ENCODE measurements at places on chromosomes 3 and 15.
A peak's percentile ranks its signal among the peaks of the same experiment; 100 is the strongest.

GRCh38 chr3:73480187-73480672 lies 144.5 kb downstream of the PDZRN3 start:
- no peak for DNase-seq

- no peak for DNase-seq
These were observed 65.3 kb downstream of the BLM start for GRCh38 chr15:90782442-90782841.

DNA sequence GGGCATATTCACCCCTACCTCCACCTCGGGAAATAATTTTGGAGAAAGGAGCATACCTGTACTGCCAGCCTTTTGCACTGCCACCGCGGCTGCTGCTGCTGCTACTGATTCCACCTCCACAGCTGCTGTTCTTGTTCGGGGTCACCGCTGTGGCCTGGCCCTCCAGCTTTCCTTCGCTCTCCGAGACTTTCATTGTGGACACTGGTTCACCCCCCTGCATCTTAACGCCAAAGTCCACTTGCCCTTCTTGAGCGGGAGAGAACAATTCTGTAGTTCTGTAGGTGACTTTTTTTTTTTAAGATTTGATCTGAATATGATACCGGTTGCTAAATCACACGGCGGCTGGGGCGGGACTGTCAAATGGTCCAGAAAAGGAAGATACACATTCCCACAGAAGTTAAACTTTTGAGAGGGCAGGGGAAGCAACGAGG lies 701 bp downstream of the OSBPL11 start:
- DNase-seq = peak; percentile 45

GRCh38 chr15:31263751-31264558 lies 62.7 kb upstream of the KLF13 start:
- peak; percentile 89 for DNase-seq

DNA sequence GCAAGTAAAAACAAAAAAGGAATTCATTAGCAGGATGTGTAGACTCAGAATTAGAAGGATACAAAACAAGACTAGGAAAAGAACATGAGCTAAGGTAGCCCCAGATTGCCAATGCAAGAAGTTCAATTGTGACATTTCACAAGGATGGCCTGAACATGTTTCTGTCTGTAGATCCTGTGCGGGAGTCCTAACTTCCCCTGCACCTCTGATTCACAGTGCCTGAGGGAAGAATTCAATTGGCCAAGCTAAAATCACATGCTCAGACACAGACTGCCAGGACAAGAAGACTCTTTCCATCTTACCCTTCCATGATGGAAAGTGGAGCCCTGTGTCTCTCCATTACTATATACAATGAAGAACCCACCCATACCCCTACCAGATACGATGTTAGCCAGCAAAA lies 251.5 kb downstream of the KCNH8 start:
- no peak for DNase-seq

- no peak for DNase-seq
These were observed 866 bp downstream of the TNIK start for GRCh38 chr3:171459137-171459941.

DNA sequence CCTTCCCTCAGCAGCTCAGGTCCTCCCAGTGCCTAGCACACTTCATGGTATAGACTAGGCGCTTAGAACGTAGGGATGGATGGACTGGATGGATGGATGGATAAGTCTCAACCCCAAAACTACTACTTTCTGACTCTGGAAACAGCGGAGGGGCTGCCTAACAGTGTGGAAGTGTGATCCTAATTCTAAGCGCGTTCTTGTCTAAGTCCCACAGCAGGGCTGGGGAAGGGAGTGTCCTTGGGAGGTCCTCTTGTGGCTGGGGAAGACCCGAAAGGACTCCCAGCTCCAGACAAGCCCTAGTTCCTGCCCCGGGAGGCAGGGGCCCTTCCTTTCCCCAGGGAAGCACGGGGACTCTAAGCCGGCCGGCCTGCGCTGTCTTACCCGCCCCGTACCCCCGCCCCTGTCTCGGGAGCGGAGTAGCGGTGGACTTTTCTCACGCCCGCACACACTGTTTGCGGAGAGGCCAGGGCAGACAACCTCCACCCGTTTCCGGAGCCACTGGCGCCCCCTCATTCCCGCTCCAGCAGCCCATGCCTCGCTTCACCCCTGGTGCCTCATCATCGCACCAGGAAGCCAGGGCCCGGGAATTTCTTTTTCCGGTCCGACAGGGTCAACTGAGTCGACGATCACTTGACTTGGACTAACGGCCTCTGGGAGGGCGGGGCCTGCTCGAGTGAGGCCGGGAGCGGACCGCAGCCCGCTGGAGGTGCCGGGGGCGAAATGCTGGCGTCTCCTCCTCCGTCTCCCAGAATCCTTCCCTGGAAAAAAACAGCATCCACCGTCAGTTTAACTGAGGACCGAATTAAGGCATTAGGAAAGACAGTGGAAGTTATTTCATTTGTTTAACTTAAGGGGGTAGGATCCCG lies 133.3 kb downstream of the TBC1D2B start:
- DNase-seq = no peak

GRCh38 chr3:165283328-165283727 lies 87.1 kb upstream of the SLITRK3 start:
- no peak for DNase-seq

DNA sequence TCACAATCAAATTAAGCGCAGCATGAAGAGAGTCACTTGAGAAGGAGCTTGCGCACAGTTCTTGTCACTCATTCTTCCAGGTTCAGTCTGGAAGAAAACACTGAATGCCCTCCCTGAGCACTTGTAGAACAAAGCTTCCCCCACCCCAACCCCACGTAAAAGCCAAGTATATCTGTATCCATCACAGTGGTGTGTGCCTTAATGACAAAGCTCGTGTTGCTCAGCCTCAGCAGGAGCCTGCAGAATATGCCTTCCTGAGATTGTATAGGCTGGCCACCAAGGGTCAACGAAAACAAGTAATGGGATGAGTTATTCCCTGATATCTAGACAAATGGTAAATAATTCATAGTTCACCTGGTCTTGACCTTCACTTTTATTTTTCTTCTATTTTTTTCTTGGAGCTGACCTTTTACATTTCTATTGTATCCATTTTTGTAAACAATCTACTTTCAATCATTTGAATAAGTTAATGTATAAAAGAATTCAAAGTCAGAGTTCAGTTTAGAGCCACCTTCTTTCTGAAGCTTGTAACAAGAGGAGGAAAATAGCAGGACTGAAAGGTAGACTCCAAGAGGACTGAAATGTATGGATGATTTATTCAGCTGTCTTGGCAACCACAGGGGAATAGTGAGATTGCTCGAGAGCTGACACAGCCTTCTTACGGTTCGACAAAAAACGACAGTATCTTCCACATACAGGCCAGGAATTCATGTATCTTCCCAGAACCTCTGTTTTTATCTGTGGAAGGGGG lies 405.5 kb upstream of the TPM1 start:
- no peak for DNase-seq

DNA sequence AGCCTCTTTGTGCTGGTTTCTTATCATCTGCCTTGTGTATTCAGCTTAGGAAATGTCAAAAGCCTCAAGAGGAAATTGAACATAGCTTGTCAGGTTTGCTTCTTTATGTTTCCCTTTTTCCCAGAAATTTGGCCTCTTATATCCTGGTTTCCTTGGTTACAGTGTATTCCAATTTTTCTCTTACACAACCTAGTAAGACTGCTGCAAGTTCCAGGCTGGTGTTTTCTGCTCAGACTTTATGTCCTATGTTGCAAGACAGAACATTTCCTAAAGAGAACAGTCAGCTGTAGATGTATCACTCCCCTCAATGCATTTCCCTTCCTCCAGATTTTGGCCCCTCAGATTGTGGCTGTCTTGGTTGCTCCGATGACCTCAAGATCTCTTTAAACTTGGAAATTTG lies 102.5 kb downstream of the SH3GL3 start:
- no peak for DNase-seq

DNA sequence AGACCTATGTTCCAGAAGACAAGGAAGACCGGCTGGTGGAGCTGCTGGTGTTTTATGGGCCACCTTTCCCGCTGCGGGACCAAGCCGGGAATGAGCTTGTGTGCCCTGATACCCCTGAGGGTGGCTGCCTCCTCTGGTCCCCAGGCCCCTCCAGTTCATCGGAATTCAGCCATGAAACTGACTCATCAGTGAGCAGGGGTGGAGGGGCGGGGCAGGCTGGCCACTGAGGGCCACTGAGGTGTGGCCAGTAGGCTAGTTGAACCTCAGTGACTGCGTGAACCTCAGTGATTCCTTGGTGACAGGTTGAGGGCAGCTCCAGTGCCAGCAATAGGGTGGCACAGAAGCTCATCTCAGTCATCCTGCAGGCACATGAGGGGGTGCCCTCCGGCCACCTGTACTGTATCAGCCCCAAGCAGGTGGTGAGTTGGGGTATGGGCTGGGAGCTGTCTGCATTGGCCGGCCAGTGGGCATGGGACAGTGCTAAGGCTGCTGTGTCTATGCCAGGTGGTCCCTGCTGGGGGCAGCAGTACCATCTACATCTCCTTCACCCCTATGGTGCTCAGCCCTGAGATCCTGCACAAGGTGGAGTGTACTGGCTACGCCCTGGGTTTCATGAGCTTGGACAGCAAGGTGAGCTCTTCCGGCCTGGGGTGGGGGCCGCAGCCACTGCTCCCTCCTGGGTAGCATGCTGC lies 20.3 kb downstream of the ACAA1 start:
- DNase-seq = no peak

DNA sequence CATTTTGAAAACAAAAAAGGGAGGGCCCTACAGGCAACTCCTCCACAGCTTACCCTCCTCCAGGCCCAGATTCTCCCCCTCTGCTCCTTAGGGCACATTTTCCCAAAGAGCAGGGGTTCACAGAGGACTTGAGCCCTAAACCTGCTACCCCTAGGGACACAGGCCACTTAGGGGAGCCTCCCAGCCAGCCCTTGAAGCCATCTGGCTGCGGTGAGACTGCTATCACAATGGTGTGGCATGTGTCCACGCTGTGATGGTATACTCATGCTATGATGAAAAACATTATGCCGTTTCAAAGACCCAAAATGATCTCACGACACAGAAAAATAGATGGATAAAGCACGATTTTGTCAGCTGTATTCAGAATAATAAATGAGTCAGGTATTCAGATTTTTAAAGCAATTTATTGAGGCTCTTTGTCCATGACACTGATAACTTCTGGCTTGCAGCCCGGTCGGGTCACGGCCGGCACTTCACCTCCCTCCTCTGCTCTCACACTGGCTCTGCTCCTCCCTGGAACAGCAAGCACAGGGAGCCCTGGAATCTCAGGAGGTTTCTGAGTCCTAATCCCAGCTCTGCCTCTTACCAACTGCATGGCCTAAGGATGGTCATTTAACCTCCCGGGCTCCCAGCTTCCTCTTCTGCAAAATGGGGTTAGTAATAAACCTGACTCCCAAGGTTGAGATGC lies 115.3 kb downstream of the MEGF11 start:
- no peak for DNase-seq

DNA sequence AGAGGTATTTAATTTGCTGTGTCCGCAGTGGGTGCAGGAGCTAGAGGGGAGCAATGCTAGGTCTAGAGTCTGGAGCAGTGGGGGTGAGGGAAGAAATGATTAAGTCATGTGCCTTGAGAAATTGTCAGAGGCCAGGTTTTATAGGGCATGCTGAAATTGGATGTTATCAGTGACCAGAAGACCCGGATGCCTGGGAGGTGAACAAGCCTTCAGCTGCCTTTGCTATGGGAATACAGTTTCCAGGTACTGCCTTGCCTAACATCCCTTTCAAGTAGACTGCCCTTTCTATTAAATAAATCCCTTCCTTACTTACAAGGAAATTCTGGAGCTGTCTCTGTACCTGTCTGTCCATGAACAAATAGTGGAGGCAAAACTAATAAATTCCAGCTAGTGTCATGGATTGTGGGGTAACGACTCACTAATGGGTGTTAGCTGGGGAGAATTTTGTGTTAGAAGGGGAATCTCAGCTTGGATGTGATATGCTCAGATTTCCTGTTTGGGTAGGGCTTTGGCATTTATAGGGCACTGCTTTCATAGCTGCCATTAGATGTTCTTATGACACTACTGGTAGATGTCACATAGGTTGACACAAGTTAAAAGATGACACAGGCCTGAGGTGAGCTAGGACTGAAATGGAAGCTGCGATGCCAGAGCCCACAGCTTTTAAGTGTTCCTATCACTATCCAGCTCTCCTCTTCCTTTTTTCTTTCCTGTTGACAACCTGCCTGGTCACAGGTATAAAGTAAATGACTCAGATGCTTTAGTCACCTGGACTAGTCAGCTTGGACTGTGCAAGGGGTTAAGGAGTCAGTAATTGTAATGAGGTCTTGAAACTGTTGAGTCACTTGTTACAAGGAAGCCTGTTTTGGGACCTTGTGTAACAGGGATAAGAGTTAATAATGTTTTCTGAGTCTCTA lies 21.3 kb downstream of the CHD2 start:
- DNase-seq = no peak

DNA sequence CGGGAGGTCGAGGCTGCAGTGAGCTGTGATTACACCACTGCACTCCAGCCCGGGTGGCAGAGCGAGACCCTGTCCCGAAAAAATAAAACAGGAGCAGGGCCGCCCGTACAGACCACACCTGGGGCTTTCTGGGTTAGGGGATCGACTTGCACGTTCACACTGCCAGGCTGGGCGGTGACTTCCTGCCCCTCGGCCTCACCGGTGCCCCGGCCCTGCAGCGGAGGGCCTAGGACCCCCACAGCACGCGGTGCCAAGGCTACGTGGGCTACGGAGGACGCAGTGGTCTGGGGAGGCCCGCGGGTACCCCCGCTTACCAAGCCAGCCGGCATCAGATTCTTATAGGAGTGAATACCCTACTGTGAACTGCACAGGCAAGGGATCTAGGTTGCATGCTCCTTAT lies 11.6 kb upstream of the TTC14 start:
- DNase-seq = no peak

DNA sequence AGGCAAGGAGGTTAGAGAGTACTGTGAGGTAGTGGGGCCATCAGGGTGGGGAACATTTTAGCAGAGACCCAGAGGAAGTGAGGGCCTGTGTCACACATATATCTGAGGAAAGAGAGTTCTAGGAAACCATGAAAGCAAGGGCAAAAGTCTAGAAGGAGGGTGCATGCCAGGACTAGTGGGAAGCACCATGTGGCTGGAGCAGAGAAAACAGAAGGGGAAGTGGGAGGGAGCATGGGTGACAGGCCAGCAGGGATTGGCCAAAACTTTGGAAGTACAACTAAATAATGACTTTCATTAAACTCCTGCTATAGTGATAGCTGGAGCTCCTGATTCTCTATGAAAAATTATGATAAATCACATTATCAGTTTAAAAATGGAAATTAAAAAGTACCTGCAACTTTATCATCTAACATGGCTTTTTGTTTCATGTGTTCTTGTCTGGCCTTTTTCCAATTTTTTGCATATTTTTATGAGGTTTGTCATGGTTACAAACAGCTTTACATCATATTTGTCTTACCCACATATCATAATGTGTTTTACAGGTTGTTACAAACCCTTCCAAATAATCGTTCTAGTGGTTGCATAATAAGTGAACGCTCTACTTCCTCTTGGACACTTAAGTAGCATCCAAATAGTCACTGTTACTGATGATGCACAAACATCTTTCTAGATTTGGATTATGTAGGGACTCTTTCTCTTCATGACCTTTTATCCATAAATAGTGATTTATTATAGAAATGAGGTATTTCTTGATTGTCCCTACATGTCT lies 168.3 kb downstream of the NEK10 start:
- DNase-seq = no peak

- DNase-seq = no peak
These were observed 98.9 kb upstream of the TJP1 start for GRCh38 chr15:29921130-29921601.
